ENCODE measurements at places on chromosomes 4 and X.

DNA sequence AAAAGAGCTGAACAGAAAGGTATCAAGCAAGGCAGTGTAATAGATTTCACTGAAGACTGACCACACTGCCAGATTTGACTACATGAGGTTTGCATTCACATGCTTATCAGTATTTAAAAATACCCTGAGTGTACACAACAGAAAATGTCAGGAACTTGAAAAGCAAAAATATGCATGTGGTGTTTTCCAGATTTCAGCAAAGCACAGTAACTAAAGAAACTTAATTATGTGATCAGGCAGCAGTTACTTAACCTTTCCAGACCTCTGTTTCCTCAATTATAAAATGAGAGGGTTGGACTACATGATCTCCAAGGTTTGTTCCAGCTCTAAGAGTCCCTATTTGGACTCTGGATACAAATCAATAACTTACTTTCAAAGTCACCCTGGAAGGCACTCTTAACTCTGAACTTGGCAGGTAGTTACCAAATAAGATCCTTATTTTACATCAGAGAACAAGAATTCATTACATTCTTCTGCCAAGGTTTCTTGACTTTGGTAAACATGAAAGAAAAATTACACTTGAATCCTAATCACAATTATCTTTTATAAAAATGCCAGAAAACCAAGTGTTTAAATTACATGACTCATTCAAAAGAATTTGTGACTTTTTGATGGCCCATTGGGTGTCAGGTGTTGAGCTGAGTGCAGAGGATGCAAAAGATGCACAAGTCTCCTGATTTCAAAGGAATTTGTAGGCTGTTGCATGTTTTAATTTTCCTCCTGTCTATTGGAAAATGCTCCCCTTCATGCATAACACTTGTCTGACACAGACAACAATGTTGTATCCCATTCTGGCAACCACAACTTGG is 241.6 kb downstream of the MGST2 start:
- DNase-seq: no peak

DNA sequence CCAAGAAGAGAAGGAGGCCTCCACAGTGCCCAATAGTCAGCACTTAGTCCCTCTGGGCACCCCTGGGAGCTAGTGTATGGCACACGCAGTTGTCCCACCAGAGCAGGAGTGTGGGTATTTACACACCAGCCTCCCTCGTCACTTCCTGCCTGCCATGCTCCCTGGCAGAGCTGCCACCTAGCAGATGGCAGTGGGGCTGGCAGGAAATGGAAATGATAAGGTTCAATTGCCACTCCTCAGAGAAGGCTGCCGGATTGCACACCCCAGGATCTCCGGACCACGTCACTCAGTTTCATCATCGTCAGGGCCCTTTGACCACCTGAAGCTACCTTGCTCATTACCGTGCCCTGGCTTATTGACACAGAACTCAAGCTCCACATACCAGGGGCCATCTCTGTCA is 173.3 kb upstream of the PSAPL1 start:
- no peak for DNase-seq

GRCh38 chrX:123170546-123170945 is 13.5 kb upstream of the GRIA3 start:
- no peak for DNase-seq

- DNase-seq: no peak
Measured at GRCh38 chr4:61619528-61619927, 419.4 kb downstream of the ADGRL3 start.

- no peak for DNase-seq
Measured at GRCh38 chrX:40685362-40685918, 38.1 kb upstream of the CXorf38 start.

GRCh38 chr4:121822796-121823504 is 733 bp downstream of the CCNA2 start:
- no peak for DNase-seq

- DNase-seq: no peak
Measured at GRCh38 chr4:100754751-100755150, 236.9 kb upstream of the EMCN start.

DNA sequence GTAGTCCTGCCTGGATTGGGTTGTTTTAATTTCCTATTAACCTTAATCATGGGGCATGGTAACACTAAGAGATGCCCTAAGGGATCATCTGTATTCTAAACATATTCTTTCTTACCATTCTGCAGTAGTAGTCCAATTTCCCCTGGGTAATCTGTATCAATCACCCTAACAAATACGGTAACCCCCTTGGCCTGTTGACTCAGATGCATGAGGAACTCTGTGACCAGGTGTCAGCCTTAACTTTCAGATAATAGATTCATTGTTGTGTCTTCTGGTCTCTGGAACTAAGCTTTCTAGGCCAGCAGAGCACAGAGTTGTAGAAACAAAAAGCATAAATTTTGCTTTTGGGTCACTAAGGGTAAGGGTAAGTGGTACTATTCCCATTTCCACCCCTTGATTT is 13.1 kb upstream of the BANK1 start:
- DNase-seq: no peak

DNA sequence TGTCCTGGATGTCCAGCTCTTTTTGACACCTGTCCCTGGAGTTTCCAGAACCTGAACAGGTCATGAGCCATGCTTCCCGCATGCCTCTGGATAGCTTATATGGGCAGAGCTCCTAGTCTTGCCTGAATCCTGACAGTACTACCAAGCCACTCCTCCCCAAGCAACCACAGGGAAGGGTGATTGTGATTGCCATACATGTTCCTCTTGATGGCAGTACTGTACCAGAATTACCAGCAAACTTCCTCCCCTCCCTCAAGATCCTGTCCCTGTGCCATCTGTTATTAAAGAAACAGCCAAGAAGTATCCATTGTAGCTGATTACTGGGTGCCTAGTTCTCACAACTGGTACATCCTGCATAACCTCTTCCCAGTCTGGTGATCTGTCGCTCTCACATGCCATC is 264.3 kb upstream of the AGTR2 start:
- DNase-seq: no peak

DNA sequence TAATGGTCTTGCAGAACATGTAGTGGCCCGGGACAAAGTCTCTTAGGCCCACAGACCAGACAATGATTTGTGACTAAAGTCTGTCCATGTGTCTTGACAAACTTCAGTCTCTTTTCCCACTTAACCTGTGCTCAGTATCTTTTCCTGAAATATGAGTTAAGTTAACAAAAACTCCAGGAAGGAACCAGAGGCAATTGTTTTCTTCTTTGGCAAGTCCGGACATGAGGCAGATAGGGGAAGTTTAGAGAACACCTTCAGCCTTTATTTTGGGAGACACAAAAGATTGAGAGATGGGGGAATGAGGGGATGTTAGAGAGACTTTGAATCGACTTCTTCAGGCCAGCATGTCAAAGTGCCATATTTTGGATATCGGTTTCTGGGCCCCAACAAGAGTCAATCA is 80.2 kb upstream of the FRMPD4 start:
- no peak for DNase-seq

DNA sequence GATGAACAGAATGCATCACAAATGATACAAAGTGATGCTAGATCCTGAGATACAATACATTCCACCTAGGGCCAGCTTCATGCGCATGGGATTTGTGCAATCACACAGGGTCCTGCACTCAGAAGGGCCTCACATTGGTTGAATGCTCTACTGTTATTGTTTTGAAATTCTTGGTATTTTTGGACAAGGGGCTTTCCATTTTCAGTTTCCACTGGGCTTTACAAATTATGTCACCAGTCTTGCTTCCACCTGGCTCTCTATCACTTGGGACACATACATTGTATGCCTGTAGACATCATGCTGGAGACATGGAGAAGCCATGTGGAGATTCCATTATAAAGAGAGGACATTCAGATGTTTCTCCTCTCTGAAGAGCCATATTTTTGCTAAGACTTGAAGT is 155.8 kb downstream of the NAA11 start:
- DNase-seq: no peak

- no peak for DNase-seq
Measured at GRCh38 chr4:2011583-2011982, 2.8 kb upstream of the NELFA start.

DNA sequence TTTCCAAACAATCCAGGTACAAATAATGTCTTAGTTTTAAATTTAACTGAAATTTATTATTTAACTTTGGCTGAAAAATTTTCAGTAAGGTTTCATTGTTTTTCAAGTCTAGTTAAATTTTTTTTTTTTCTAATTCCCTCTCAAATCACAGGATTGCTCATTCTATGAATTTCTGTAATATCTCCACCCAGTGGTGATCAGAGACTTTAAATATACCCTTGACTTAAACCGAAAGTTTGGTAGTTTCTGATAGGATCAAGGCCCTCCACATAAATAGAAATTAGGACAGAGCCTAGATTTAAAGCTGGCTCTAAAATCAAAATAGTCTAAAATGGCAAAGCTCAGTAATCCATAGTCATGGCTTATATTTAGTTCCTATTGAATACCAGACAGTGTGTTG is 175.4 kb downstream of the TBCK start:
- no peak for DNase-seq

GRCh38 chr4:15479089-15479912 is 9.6 kb downstream of the CC2D2A start:
- DNase-seq: no peak

DNA sequence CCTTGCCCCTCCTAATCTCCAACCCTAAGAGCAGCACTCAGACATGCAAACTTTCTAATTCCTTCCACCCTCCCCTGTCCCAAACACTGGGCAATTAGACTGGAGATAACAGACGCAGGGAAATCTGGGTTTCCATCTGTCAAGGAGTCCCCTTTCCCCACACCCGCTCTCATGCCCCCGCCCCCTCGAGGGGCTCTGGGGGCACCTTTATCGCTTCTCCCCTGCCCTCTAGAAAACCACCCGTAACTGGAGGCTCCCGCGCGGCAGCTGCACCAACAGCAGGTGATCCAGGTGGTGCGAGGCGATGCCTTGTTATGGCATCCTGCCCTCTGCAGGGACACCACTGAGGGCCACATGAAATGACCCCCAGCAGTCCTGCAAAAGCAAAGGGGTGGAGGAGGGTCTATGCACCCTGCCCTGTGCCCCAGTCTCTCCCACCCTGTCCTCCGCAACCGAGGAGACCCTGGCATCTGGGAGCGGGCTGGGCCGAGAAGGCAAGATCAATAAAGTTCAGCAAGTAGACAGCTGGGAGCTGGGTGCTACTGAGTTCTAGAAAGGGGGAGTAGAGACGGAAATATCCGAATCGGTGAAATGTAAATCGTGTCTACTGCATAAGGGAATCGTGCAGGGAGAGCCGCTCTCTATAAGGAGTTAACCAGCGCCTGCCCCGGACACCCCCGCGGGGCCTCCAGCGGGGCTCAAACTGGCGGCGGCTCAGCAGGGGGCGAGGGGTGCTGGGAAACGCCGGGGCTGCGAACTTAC is 1.6 kb downstream of the KCTD8 start:
- no peak for DNase-seq

DNA sequence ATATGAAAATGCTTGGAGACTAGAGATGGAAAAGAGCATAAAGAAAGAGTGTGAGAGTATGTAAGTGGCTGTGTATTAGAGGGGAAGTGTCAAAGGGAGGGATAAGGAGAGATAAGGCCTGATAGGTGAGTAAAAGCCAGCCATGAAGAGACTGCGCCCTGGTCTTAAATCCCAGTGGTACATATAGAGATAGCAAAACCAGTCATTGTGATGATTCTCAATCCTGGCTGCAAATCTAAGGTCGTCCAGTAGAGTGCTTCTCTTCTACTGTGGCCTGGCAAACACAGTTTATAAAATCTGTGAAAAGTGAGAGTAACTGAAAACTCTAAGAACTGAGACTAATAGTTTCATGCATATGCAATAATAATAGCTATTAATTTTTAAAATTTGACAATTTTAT is 86.9 kb downstream of the MAB21L2 start:
- DNase-seq: no peak

DNA sequence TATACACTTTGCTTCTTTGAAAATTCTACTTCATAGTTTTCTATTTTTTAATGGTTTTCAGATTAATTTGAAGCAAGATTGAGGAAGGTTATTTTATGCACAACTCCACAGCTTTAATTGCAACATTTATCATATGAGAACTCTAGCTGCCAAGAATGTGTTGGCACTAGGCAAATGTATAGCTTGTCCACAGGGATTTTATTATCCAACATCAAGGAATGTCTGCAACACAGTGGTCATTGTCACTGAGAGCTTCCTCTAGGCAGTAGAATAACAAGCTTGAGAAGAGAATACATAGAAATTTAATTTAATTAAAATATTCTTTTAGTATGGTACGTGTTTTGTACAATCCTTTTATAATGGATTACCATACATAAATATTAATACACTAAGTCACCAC is 1600.8 kb downstream of the ARAP2 start:
- no peak for DNase-seq

DNA sequence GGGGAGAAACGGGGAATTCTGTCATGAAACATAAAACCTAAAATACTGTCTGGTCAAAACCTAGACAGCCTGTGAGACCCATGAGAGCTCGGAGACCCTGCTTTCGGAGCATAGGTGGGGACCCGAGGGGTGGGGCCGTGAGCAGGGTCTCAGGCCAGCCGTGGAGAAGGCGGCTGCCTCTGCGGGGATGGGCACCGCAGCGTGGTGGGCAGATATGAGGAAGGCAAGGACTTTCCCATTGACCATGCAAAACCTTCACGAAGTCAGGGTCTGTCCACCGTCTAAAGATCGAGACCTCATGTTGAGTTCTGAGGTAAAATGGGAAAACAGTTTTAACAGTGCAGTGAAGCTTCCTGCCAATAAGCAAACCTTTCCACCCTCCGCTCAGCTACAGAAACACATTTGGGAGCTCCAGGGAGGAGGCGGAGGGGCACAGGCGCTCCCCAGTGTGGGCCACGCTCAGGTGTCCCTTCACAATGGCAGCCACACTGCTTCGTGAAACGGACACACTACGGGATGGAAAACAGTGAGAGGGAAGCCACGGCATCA is 74.4 kb downstream of the SORBS2 start:
- DNase-seq: no peak

GRCh38 chr4:39308611-39309010 is 57.6 kb downstream of the RFC1 start:
- no peak for DNase-seq

DNA sequence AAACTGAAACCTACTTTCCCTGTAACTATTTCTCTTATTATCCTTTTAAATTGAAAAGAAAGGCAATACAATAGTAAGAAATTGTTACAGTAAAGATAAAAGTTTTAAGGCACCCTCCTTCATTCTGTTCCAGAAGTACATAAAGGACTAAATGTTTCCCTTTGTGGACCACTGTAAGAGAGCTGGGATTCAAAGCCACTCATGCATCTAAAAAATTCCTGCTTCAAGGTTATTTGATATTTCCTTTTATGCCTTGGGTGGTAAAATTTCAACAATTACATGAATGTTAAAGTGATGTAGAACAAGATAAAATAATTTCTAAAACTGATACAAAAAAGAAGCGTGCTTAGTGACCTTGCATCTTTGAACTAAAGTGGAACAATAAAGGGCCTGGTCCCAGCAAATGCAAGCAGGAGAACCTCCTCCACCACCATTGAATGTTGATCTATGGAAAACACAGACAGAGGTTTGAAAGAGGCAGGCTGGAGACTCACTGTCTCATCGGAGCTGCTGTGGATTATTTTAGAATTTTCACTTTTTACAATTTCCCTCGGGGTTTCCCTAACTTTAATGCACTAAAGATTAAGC is 42.3 kb upstream of the PRSS12 start:
- DNase-seq: no peak

GRCh38 chr4:149897783-149898182 is 82.1 kb upstream of the IQCM start:
- no peak for DNase-seq

Data from stimulated activated CD8-positive, alpha-beta memory T cell treated with anti-CD3 and anti-CD28 coated beads, Interleukin-2, amount 100 ng/mL, for 1 hour (primary cell).